ENCODE measurements at places on chromosomes 2 and 18.

GRCh38 chr2:46951290-46952064 is 35.9 kb upstream of the MCFD2 start:
- no peak for DNase-seq

DNA sequence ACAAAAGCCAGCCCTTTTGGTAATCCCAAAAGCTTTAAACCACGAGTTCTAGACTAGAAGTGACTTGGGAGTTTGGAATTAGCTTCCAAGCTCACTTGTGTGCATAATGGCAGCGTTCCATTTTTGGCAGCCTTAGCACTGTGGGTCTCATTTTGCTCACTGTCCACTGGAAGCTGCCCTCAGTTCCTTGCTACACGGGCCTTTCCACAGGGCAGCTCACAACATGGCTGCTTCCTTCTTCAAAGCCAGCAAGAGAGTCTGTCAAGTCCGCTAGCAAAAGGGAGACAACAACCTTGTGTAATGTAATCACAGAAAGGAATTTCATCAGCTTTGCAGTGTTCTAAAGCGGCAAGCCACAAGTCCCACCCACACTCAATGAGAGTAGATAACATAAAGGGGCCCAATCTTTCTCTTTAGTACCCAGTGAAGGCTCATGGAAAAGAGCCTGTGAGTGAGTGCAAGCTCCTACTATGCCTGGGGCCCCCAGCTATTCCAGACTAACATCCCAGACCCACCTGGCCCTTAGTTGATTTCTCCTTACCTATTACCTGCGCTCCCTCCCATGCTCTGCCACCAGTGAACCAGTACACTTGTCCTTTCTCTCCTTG is 239.7 kb upstream of the FBXO11 start:
- peak; percentile 30 for DNase-seq

- no peak for DNase-seq
These were observed 31.1 kb downstream of the SPATS2L start for GRCh38 chr2:200337621-200338020.

DNA sequence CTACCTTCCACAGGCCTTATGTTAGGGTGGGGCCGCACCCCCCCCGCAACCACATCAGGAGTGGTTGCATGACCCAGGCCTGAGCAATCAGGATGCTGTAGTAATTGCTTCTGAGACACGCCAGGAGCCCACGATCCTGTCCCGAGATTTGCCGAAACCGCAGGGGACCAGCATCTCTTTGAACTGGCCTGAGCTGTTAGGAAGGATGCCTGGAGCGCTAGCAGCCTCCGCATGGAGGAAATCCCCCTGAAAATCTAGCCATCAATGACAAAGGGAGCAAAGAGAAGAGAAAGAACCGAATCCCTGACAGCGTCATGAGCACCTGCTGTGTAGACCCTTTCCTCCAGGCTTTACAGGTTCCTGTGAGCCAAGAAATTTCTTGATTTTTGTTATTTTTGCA is 8.7 kb upstream of the TEX44 start:
- DNase-seq, result no peak

DNA sequence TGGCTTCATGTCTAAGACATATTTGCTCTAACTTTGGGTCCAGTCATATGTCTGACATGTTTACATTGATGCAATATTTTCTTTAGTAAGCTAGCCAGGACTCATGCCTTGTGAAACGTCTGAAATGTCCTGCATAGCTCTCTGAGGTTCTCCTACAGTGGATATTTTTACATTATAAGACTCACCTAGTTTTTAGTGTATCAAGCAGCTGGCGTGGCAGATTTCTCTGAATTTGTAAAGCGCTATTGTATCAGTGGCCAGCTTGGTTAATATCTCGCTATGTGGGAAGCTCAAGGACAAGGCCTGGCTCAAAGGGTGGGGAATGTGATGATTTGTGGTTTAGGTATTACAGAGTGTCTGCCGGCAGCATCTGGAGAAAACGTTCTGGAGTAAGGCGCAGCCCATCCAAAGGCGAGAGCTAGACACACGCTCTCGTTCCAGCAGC is 164.3 kb downstream of the LTBP1 start:
- peak; percentile 88 for DNase-seq

- no peak for DNase-seq
These were observed 50.9 kb downstream of the CACNB4 start for GRCh38 chr2:152047824-152048471.

GRCh38 chr2:144625226-144625625 is 105.3 kb upstream of the ZEB2 start:
- no peak for DNase-seq

GRCh38 chr2:198615972-198616371 is 811.6 kb downstream of the PLCL1 start:
- no peak for DNase-seq

DNA sequence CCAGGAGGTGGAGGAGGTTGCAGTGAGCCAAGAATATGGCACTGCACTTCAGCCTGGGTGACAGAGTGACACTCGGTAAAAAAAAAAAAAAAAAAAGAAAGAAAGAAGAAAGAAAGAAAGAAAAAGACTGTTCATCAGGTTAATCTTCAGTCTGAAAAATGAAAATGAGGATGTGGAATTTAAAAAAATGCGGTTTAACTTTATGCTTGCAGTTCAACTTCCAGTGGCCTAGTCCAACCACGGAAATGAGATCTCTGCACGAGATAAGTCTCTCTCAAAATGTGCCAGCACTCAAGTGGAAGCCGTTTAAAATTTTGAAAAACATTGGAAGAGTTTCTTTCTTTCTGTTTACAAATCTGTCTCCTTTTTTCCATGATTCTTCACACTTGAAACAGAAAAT is 112.1 kb downstream of the DOCK10 start:
- no peak for DNase-seq

- no peak for DNase-seq
These were observed 90.0 kb downstream of the ARHGAP15 start for GRCh38 chr2:143219266-143219665.

DNA sequence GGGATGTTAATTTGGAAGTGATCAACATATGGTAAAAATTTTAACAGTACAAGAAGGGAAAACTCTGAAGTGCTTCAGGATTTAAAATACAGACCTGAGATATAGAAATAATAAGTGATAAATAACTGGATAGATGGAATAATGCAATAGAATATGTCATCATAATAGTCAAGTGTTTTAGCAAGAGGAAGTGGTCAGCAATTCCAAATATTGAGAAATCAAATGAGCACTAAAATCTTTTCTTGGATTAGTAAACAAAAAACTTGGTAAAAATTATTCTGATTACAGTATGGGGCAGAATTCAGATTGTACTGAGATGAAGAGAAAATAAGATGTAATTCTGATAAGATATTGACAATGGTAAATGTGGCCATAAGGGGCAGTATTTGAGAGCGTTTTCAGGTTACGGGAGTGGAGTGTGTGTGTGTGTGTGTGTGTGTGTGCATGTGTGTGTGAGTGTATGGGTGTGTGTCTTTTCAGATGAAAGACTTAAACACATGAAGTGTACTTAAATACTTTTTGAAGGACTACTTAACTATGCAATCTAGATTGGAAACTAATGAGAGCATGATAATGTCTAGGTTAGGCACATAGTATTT is 217.9 kb upstream of the ITGA4 start:
- DNase-seq, result no peak

DNA sequence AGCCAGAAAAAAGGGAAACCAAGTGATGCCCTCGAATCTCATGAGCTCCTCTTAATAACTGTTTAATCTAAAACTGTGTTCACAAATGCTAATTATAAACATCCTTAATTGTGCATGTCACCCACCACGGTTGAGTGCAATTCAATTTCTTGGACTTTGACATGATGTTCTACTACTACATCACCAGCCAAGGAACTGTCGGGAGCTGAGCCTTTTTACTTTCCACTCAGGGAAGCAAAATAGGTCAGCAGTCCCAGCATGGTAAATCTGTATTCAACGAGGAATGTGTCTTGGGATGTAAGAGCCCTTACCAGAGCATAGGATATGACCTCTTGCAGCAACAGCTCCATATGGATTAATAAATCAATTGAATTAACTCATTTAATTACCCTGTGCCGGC is 20.8 kb upstream of the REG3G start:
- no peak for DNase-seq

DNA sequence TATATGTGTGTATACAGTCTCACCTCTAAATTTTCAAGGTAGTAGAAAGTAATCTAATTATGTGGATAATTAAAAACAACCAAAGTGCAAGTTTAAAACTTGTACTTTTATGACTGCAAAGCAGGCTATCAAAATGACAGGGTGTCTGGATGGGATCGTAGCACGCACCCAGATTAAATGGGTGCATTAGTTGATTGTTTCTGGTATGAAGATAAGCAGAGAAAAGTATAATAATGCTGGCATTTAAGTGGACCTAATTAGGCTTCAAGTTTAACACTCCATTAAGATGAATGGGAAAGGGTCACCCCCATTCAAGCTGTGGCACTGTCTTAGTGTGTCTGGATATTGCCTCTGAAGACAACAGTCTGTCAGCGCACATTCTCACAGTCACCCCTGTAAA is 124.6 kb upstream of the ZEB2 start:
- no peak for DNase-seq

DNA sequence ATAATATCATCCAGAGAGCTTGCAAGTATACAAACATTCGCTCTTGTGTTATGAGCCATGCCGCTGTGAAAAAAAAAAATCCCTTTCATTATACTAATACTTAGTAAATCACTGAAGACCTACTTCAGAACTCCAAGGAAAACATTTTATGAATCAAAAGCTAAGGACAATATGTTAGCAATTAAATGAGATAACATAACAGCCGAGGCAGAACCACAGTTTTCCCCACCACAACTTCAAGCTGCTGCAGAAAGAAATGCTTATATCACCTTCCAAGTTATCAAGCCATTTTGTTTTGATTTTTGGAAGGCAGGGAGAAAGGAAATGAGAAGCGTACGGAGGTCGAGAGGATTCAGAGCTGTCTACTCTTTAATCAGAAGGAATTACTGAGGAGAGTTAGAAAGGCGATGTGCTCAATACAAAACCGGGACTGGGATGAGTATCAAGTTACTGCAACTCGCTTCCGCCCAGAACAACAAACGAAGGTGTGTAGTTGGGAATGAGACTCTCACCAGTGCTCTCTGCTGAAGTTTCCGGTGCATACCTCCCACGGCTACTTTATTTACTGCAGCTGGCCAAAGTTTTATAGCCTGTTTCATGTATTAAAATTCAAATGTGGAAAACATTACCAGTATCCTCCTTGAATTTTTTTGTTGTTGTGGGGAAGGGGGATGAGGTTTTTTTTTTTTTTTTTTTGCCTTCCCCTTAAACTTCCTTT is 292.2 kb upstream of the CCDC68 start:
- no peak for DNase-seq

DNA sequence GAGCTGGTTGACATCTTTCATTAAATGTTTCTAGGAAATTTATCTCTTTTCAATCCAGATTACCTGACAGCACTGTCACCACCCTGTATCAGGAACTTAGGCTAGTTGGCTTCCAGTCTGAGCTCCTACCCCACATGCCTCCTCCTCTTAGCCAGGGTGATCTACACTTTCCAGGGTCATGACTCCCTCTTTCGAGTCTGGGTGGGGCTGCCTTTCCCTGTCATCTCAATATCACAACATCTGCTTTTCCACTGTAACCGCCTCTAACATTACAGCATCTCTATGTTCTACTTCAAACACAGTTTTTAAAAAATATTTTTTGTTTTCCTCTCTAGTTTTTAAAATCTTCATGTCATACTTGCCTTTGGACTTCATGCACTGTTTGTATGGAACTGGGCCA is 129.2 kb downstream of the RBMS1 start:
- no peak for DNase-seq

DNA sequence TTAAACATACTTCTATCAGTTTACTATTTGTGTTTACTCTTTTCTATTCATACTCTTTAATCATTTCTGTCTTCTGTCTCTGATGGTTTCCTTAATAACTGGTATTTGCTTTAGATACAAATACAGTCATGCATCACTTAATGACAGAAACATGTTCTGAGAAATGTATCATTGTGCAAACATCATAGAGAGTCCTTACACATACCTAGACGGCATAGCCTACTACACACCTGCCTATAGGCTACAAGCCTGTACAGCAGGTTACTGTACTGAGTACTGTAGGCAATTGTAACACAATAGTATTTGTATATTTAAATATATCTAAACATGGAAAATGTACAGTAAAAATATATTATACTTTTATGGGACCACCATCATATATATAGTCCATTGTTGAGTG is 36.3 kb downstream of the VSNL1 start:
- no peak for DNase-seq

GRCh38 chr18:38751898-38752297 is 1186.3 kb upstream of the CELF4 start:
- no peak for DNase-seq

DNA sequence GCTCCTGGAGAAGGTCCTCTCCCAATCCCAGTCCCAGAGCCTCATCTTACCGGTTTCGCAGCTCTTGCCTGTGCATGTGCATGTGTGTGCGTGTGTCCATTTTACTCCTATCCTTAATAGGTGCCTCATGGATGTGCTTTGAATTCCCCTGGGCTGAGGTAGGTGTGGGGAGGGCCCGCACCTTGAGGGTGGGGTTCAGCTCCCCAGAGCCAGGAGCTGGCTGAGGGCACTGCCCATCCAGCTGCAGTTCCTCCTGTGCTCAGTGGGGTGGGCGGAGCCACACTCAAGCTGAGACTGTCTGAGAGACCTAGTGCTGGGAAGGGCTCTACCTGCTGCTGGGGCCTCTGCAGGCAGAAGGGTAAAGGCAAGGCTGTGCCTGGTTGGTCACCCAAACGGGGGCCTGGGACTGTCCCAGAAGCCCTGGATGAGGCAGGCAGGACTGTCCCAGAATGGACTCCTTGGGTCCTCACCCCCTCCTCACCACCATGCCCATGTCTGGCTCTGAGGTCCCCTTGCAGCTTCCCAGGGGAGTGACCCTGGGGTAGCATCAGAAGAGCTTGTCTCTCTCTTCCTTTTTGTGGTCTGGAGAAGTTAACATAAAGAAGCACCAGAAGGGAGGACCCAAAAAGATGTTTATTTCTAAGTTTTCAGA is 8.9 kb downstream of the GDF7 start:
- no peak for DNase-seq

DNA sequence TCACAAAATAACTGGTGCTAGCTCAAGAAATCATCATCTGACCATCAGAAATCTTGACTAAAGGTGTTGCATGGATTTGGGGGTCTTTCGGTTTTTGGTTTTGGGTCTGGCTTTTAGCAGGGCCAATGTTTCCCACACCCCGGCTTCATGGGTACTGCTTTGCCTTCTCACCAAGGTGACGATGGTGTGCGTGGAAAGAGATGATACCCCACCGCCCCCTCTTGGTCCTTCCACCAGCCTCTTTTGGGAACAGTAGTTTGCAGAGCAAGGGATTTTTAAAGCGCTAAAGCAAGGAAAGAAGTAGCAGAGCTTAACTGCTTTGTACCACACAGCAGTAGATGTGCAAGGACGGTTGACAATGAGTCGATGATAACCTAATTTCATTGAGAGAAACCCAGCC is 42.3 kb downstream of the BOLA3 start:
- DNase-seq, result no peak

GRCh38 chr2:65636024-65636423 is 203.6 kb upstream of the SPRED2 start:
- no peak for DNase-seq

Data from brain microvascular endothelial cell (primary cell).